ENCODE measurements at places on chromosomes 5 and 9.

- no peak for DNase-seq
Observed at GRCh38 chr5:107408564-107408963, 262.2 kb downstream of the EFNA5 start.

GRCh38 chr5:56169281-56169680 lies 63.8 kb downstream of the ANKRD55 start:
- DNase-seq, result no peak

DNA sequence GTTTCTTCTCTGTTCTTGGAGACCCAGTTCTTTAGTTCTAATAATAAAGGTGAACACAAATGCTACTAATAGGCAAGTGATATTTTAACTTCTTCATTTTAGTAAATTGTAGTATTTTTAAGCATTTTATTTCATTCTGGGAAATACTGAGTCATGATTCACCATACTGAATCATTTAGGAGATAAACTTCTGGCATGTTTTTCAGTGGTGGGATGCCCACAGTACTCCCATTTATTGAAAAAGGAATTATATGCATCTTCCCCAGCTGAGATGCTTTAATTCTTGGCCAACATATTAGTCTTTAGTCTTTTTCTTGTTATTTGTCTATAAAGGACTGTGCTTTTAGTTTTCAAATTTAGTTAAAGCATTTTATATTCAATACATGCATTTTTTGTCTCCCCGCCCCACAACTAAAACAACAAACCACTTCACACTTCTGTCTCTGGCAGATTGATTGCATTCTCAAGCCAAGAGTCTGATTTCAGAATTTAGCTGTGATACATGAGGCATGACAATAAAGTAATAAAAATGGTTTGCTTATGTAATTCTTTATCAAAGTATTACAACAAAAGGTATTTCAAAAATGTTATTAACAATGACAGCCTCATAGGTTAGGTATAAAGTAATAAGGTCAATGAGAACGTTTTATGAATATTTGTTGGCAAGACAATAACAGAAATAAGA lies 125.2 kb upstream of the CDH18 start:
- DNase-seq, result no peak

DNA sequence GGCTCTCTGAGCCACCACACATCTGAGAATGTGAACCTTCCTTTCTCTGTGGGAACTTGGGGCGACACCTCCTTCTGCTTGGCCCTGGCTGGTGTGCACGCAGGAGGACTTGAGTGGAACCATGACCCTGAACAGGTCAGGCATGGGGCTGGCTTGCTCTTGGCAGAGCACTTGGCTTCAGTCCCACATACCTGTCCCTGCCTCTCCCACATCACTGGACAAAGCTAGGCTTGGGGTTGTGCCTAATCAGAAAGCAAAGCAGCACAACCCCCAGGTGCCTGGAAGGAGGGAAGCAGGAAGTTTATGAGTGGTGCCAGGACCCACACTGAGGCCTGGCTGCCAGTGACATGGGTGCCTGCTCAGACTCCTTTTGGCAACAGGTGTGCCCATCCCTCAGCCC lies 13.2 kb downstream of the GADD45G start:
- no peak for DNase-seq

DNA sequence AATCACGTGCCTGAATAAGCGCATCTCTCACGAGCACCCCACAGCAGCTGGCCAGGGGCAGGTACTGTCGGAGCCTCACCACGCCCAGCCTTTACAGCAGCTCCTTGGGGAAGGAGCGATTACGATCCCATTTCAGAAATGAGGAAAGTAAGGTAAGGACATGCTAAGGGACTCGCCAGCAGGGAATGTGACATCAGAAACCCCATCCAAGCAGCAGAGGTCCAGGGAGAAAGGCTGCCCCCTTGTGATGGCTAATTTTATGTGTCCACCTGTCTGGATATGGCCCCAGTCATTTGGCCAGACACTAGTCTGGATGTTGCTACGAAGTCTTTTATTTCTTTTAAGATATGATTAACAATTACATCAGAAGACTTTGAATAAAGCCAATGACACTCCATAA lies 77.3 kb downstream of the UBE2QL1 start:
- no peak for DNase-seq

DNA sequence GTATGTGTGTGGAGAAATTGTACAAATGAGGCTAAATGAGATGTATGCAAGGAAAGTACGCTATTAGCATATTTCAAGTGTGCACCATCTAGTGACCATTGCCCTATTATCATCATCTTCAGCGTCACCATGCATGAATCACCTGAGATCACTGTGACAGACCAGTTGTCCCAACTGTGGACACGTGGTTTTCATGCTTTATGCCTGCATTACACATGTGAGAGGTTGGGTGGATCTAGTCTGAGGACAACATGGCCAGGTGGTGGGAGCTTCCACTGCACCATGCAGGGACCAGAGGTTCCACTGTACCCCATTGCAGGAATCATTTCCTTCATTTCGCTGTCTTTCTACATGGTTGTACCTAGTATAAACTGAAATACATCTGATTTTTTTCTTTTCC lies 329.8 kb downstream of the SLIT3 start:
- no peak for DNase-seq

DNA sequence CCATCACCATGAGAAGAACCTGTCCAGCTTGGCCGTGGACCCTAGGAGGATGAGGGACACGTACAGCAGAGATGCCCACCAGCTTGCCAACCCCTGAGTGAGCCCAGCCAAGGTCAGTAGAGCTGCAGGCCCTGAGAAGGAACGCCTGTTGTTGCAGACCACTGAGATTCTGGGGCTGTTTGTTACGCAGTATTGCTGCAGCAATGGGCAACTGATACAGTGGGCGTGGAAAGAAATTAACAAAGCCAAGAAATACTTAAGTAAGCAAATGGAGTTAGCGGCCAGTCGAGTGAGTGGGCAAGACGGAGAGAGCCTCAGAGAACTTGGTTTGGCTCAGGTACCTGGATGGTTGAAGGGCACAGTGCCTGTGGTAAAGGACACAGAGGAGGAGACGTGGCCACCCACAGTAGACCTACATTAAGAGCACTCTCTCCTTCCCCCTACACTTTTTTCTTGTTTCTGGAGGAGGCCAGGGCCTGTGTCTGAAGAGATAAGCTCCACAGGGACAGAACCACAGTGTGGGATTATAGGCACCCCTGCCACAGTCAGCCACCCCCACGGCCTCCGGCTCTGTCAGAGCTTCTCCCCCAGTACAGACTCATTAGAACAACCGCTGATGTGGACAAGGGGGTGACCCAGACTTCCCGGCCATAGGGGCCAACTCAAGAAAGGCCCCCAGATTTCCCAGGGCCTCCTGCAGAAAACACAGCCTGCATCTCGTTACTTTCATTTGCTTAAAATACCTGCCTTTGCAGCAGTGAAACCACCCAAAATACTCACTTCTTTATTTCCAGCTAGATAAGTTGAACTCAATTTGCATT lies 40.1 kb upstream of the GRHPR start:
- no peak for DNase-seq

GRCh38 chr5:160508780-160509361 lies 87.2 kb downstream of the PTTG1 start:
- peak; percentile 60 for DNase-seq

DNA sequence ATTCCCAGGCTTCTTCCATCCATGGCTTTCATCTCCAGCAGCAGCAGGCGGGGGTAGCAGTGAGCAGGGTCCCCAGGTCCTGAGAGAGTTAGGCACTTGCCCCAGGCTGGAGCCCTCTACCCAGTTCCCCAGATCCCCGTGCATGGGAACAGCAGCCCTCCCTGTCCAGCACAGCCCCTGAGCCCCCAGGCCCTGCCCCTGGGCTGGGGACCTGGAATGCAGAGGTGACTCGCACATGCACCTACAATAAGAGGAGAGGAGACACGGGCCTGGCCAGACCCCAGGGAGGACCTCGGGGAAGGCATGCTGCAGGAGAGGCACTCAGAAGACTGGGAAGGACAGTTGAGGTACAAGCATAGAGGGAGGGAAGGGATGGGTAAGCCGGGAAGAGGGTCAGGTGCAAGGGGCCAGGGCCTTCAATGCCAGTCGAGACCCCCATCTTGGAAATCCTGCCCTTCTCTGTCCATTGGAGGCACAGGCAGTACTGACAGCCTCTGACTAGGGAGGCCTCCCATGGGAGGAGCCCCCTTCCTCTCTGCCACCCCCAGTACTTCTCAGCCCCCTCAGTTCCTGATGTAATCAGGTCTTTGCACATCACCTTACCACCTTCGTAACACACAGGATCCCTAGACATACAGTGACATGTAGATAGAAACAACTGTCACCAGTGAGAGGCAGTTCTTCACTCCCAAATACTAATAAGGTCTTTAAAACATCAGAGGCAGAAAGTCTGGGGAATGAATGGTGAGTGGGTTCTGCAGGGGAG lies 135.3 kb upstream of the LMX1B start:
- no peak for DNase-seq

DNA sequence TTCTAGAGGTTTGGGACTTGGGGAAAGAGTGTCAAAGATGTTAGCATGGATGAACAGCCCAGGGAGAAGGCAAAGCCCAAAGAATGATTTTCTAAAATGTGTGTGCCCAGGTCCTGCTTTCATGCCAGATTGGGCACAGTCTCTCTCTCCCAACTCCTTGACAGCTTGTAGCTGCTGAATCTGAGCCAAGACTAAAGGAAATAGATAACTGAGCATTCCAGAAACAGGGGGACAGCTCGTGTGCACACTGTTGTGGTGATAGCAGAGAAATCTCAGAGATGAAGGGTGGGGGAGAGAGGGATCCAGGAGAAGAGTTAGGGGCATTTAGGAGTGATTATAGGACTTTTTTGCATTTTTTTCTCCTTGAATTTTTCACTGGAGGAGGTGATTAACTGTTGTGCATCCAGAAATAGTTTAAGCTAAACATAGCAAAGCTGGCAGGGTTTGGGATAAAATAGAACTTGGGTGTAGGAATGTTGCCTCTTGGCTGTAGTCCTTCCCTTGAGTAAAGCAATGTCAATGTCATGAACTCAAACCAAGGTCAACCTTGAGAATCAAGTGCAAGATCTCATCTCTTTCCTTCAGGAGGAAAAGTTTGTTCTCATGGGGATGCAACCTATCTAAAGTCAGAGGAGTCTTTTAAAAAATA lies 245.9 kb downstream of the SH3GL2 start:
- DNase-seq, result no peak

Data from stimulated activated CD4-positive, alpha-beta T cell treated with anti-CD3 and anti-CD28 coated beads, Interleukin-2, amount 100 ng/mL, for 24 hours (primary cell).